NK-92 treated with Interleukin-12 subunit alpha and Interleukin-12 subunit beta, amount 100 ng/mL, for 24 hours (cell line): ENCODE measurements at places on chromosomes 11 and 22.

DNA sequence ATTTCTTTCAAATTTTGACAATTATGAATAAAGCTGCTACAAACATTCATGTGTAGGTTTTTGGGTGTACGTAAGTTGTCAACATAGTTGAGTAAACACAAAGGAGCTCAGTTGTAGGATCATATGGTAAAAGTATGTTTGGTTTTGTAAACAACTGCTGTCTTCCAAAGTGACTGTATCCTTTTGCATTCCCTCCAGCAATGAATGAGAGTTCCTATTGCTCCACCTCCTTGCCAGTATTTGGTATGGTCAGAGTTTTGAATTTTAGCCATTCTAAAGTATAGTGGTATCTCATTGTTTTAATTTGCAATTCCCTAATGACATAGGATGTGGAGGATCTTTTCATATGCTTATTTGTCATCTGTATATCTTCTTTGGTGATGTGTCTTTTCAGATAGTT, 28.0 kb upstream of the PHOX2A start:
- DNase-seq, result no peak

GRCh38 chr11:91219535-91219934, 996.7 kb upstream of the CHORDC1 start:
- no peak for DNase-seq

- no peak for DNase-seq
Measured at GRCh38 chr22:44400763-44401060, 88.0 kb upstream of the SHISAL1 start.

DNA sequence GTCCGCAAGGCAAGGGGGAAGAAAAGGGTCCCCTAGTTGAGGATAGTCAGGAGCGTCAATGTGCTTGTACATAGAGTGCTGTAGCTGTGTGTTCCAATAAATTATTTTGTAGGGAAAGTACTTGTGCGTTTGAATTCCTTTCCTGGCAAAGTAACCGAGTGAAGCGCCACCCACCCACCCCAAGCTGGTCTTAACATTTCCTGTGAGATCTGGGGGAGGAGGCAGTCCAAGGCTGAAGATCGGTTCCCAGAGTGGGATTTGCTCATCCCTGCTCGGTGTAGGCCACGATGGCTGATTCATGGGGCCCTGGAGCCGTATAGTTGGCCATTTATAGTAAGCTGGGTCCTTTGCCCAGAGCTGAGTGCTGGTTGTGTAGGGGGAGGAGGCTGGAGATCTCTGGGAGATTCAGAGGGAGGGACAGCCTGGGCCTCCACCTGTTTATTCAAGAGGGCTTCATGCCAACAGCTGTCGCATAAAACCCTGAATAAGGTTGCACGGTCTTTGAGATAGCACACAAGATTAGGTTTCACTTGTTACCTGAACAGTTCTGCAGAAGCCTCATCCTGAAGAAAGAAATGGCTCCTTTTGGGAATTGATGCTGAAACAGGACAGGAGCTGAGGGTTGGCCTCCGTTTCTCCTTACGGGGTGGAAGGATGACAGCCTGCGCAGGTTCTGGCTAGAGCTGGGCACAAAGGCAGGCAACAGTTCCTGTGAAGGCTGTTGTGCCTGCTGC, 2.4 kb downstream of the ATF4 start:
- DNase-seq, result no peak

GRCh38 chr22:33451866-33452469, 393.8 kb upstream of the SYN3 start:
- no peak for DNase-seq
